ENCODE measurements at places on chromosomes 12 and 14. TPM values are rescaled to one million over a fixed set of nuclear protein-coding genes. Genes with fewer than 3 reads are reported as not detected.

The NANOG gene
- not detected for total RNA-seq

The RTL1 gene
- total RNA-seq: 0.19 TPM

The SRSF9 gene
- total RNA-seq: 212 TPM

The SERPINA4 gene
- total RNA-seq: 0.07 TPM

The RNF212B gene
- total RNA-seq: not detected

The MYG1 gene
- total RNA-seq: 90.2 TPM

The IFNG-AS1 gene
- not detected for total RNA-seq

The PLXNC1 gene
- total RNA-seq: 0.09 TPM

The EIF2S3B gene
- 0.29 TPM for total RNA-seq

The KRT75 gene
- 0.26 TPM for total RNA-seq

The RTN1 gene
- not detected for total RNA-seq

The TAS2R30 gene
- total RNA-seq: not detected

The MYO1H gene
- not detected for total RNA-seq

The SERPINA9 gene
- total RNA-seq: not detected

The CLEC2B gene
- 1.3 TPM for total RNA-seq

The SERPINA1 gene
- total RNA-seq: 3.1 TPM

The ACSM4 gene
- total RNA-seq: not detected

The ACSS3 gene
- total RNA-seq: not detected

The WNT5B gene
- 2.8 TPM for total RNA-seq

The ADCY6 gene
- 15.8 TPM for total RNA-seq

The IAPP gene
- not detected for total RNA-seq

The HRK gene
- total RNA-seq: 1.1 TPM

The CLEC14A gene
- not detected for total RNA-seq

The NDUFB1 gene
- total RNA-seq: 345 TPM

The ASCL1 gene
- total RNA-seq: not detected

The SPIC gene
- total RNA-seq: not detected

The PTPRO gene
- total RNA-seq: not detected

The GALNT8 gene
- total RNA-seq: not detected

The MYL2 gene
- 0.39 TPM for total RNA-seq

The AQP6 gene
- total RNA-seq: not detected

The ANO4 gene
- 0.14 TPM for total RNA-seq

The PTPN21 gene
- total RNA-seq: 6.4 TPM

The LMBR1L gene
- total RNA-seq: 19.3 TPM

The MFAP5 gene
- total RNA-seq: 0.06 TPM

The GALNT9 gene
- 4.8 TPM for total RNA-seq

The E2F7 gene
- 7.5 TPM for total RNA-seq

The OTOGL gene
- not detected for total RNA-seq

The KRT72 gene
- not detected for total RNA-seq

The TMEM30B gene
- 0.29 TPM for total RNA-seq

The ADAM21 gene
- total RNA-seq: 0.05 TPM

The NEUROD4 gene
- not detected for total RNA-seq

The DNAJC22 gene
- 18.4 TPM for total RNA-seq

The CLEC1B gene
- total RNA-seq: not detected

The BICDL1 gene
- total RNA-seq: 4.7 TPM

All from A549 treated with GW870086 at 1 μM for 4 hours (cell line).